ENCODE measurements at places on chromosomes 7 and 10.

- DNase-seq: no peak
Observed at GRCh38 chr10:13086056-13086455, 13.9 kb upstream of the OPTN start.

DNA sequence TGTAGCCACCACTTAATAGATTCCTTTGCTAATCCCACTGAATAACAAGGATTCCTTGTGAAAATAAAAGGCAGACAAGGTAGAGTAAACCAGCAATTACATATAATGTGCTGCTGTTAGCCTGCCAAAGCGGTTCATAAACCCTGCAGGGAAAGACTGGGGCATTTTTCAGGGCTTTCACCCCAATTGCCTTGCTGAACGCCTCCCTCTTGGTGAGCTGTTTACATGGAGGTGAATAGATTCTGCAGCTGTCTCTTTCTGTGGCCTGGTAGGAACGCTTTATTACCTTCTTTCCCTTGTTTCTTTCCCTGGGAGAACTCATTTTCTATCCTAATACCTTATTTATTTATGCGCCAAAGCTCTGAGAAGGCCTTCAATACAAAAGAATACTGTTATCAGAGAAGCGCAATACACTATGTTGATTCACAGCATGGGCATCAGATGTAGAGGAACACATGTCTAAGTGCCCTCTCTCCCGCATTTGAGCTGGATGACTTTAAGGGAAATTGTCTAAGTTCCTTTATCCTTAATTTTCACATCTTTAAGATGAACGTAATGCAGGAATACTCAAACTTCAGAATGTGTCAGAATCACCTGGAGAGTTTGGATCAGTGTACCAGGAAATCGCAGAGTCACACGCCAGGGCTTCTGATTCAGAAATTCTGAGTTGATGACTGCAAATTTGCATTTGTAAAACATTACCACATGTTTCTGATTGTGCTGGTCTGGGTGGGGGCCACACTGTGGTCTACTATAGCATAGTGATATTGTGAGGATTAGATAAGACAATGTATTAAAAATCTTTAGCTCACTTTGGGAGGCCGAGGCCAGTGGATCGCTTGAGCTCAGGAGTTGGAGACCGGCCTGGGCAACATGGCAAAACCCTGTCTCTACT is 1203.8 kb downstream of the SORCS3 start:
- DNase-seq: no peak

- DNase-seq: no peak
Observed at GRCh38 chr10:82378146-82378545, 503.2 kb downstream of the NRG3 start.

GRCh38 chr7:48718731-48719378 is 205.5 kb upstream of the CDC14C start:
- DNase-seq: no peak

- DNase-seq: no peak
Observed at GRCh38 chr7:101058355-101058754, 26.9 kb upstream of the TRIM56 start.

DNA sequence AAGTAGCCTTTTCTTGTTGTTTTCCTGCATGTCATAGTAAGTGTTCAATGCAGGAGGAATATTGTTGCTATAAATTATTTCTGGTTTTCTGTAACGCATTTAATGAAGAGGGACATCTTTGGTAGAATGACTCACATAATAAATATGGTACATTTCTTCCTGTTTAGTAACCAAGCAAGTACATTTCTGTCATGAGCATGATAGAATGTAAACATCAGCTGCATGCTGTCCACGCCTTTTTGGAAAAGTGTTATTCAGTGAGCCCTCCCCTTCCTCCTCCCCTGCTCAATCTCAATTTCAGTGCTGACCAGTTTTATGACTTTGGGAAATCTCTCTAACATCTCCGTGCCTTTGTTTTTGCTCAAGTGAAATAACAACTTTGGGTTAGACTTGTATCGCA is 664.0 kb downstream of the XPNPEP1 start:
- no peak for DNase-seq

- no peak for DNase-seq
Observed at GRCh38 chr10:65306201-65306600, 1619.6 kb upstream of the LRRTM3 start.

GRCh38 chr7:46744957-46745706 is 824.1 kb upstream of the IGFBP3 start:
- no peak for DNase-seq

GRCh38 chr10:26790221-26790995 is 70.3 kb downstream of the ABI1 start:
- no peak for DNase-seq

DNA sequence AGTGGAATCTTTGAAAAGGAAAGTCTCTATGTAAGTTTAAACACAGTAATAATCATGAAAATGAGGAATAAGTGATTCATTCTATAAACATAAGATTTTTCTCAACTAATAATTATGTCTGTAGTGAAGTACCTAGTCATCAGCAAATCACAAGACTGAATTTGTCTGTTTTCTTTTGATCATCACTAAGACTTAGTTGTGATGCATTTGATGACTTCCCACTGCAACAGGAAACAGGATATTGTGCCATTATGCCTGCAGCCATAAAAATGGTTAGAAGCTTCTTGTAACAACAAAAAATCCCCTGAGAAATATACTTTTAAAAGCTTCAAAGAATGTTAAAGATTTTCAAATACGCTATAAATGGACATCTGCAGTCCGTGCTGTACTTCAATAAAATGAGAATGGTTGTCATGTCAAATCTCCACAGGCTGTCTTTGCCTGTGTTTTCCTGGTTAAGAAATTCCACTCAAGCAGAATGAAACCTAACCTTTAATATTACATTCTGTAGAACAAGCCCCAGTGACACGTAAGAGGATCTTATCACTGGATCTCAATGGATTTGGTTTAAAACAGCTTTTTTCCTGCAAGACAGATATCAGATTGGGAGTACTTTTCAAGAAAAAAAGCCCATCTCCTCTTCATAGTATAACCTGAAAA is 1262.3 kb upstream of the PHF14 start:
- no peak for DNase-seq

GRCh38 chr7:144513334-144513733 is 109.8 kb upstream of the NOBOX start:
- DNase-seq: no peak

DNA sequence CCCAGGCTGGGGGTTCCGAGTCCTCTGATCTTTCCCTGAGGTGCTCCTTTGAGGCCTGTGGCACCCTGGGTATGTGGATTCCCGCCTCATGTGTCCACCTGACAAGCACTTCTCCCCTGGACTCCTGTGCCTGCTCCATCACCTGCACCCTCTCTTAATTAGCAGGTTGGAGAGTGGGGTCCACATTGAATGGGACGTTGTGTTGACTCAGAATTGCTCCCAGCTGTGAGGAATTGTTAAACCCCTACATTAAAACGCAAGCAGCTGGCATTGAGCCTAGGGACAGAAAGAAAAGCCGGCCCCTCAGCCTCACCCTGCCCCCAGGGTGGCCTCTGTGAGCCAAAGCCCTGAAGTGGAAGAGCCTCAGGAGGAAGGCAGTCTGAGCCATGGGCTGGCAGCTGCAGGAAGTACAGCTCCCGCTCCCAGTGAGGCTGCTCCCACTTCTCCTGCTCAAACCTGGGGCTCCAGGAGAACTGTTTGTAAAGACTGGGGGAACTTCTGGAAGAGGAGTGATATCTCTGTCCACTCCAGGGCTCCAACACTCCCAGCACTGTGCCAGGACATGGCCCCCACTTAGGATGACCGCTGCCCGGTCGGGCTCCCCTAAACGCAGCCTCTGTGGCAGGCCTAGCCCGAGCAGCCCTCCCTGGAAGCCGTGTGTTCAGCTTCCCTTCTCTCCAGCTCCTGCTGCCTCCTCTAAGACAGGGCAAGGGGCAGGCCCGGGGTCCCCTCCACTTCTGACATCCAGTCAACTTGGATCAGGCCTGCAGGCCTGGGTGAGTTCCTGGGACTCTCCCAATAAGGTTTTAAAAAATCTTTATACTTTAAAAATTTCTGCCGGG is 1.8 kb upstream of the OPN4 start:
- DNase-seq: no peak

GRCh38 chr7:42833411-42833810 is 78.5 kb downstream of the C7orf25 start:
- no peak for DNase-seq

GRCh38 chr10:132489704-132490534 is 47.7 kb upstream of the INPP5A start:
- no peak for DNase-seq

DNA sequence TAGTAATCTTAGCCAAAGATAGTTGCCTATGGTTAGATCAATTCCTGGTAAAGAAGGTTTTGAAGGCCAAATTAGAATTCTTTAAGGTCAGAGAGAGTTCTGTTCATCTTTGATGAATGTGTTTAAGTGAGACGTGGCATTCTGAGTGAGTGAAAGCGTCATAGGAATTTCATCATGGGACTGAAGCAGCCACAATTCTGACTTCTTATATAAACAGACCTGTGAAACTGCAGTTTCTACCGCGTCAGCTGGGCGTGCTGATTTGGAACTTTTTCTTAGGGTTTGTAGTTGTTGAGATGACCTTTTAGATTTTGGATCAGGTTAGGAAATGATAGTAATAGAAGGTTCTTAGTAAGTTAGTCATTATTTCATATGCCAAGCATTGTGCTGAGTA is 103.8 kb downstream of the CNNM2 start:
- no peak for DNase-seq

DNA sequence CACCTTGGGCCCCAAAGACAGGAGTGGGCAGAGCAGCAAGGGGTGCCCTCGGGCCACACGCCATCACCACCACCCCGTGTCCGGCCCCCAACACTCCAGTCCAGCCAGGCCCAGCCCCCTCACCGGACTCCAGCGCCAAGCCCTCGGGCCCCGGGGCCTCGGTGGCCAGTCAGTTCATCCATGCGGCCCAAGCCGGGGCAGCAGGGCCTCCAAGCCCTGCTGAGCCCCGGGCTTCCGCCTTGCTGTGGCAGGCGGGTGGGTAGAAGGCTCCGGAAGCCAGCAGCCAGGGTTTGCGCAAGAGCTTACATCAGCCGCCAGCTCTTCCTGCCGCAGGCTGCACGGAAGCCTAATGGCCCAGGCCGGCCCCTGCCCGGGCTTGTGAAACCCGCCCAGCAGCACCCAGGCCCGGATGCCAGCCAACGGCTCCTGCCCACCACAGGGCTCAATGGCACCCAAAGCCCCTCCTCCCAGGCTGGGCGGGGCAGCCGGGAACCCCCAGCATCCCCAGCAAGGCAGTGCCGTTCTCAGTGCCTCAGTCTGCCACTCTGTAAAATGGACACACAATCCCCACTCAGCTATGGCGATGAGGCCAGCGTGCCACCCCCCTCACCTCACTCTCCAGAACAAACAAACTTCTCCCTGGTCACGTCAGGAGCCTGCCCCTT is 26.5 kb downstream of the TNRC18 start:
- DNase-seq: no peak

- no peak for DNase-seq
Observed at GRCh38 chr10:58372607-58373441, 12.4 kb upstream of the TFAM start.

DNA sequence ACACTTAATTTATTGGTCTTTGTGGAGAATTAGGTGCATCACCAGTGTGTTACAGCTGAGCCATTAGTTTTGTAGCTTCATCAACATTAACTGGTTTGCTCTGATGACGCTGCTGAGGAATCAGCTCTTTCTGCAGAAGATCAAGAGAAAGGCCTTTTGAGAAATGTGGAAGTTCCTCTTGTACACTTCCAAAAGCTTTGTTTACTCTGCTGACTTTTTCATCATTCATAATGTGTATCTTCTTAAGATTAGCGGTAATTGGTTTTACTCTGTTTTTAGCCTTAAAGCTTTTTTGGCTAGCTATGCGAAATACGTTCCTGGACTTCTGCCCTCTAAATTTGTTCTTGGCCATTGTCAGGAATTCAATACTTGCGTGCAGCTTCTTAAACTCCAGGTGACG is 8.2 kb upstream of the PHYH start:
- DNase-seq: no peak

DNA sequence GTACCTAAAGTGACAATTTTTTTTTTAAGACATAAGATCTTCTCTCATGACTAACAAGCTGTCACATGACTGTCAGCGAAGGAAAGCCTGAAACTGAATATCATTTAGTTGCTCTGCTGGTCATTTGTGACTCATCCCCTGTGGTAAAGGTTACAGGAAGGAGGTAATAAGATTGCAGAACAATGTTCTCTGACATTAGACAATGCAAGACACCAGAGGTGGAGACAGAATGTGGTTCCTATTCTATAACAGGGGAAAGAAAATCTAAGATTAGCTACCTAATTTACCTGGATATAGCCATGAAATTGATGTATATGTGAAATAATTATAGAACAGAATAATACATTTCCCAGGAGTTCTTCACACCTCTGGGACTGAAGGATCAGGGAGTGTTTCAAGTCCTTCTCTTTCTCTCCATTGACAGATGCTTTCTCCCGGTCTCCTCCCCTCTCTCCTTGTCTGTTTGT is 47.7 kb downstream of the LRGUK start:
- DNase-seq: no peak

GRCh38 chr10:7407368-7408290 is 3.2 kb downstream of the SFMBT2 start:
- DNase-seq: no peak

- no peak for DNase-seq
Observed at GRCh38 chr7:3267966-3268690, 32.9 kb upstream of the SDK1 start.

GRCh38 chr7:47405286-47405904 is 176.5 kb downstream of the TNS3 start:
- DNase-seq: no peak

- DNase-seq: no peak
Observed at GRCh38 chr7:25897261-25897782, 254.7 kb upstream of the NFE2L3 start.

DNA sequence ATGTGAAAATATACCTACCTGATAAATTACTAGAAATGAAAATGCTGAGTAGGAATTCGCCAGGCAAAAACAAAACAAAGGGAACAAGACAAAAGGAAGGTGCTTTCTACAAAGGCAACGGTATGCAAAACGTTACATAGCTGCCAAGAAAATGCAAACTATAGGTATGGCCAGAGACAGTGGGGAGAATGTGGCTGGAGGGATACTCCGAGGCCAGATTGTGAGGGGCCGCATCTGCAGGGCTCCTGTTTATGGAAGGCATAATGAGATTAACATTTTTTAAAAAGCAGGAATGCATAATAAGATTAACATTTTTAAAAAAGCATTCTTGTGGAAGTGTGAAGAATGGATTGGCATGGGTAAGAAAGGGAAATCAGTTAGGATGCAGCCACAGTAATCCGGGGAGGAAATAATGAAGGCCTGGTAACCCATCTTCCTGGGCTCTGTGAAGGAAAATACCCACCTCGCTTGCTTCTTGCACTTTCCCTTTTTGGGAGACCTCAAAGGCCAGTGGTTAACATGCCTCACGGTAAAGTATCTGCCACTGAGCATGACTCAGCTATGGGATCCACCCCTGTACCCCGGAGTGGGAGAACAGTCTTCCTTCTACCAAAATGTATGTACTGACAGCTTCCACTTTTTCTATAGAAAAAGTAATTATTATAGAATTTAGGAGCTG is 145.8 kb upstream of the LRRN3 start:
- no peak for DNase-seq

DNA sequence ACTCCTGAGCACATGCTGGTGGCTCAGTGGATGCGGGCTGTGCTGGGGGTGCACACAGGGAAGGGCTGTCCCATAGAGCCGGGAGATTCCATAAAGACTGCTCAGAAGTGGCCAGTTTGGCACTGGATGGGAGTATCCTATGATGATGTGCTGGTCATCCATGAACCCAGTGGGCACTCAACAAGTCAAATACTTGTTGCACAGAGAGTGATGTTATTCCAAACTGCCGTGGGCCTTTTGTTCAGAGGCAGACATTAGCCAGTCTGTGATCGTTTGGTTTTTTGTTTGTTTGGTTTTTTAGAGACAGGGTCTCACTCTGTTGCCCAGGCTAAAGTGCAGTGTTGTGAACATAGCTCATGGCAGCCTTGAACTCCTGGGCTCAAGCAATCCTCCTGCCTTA is 30.9 kb upstream of the SAMD8 start:
- DNase-seq: no peak

Measured in cerebellar nuclear complex (tissue), 1 donor.